Epithelial cell of esophagus (primary cell): ENCODE measurements at places on chromosomes 1 and 21.

DNA sequence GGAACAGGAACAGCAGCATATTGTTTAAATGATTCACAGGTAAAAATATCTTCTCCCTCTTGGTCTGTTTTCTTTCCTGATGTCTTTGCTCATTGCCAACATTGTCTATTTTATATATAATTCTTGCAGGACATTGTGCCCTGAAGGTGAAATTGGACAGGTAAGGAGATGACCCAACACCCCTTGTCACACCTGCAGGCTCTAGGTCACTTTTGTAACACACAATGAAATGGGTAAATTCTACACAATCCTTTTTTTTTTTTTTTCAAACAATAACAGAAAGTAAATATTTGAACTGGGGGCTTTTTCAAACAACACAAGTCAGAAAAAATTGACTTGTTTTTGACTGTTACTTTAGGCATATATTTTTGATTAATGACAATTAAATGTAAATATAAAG lies 62.9 kb upstream of the ERG start:
- peak; percentile 19 for DNase-seq

- DNase-seq: no peak
Measured at GRCh38 chr21:26810676-26811415, 34.4 kb downstream of the ADAMTS1 start.

- DNase-seq: no peak
Measured at GRCh38 chr1:7093297-7093696, 308.0 kb downstream of the CAMTA1 start.

GRCh38 chr1:231416901-231417300 lies 5.2 kb downstream of the EGLN1 start:
- no peak for DNase-seq

DNA sequence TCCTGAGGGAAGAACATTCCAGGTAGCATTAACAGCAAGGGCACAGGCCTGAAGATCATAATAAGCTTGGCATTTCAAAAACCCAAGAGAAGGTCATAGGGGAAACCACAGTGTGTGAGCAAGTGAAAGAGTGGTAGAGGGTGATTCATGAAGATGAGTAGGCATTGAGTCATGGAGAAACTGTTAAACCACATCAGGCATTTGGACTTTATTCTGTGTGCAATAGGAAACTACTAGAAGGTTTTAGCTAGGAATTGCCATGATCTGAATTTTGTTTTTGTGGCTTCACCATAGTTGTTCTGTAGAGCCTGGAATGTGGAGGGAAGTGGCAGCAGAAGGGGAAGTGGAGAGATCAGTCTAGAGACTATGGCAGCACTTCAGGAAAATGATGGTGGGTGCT lies 359.0 kb upstream of the PTBP2 start:
- DNase-seq: peak; percentile 97

- no peak for DNase-seq
Measured at GRCh38 chr1:49906365-49906764, 117.4 kb downstream of the AGBL4 start.

GRCh38 chr21:26409735-26410134 lies 163.4 kb downstream of the CYYR1 start:
- DNase-seq: no peak

DNA sequence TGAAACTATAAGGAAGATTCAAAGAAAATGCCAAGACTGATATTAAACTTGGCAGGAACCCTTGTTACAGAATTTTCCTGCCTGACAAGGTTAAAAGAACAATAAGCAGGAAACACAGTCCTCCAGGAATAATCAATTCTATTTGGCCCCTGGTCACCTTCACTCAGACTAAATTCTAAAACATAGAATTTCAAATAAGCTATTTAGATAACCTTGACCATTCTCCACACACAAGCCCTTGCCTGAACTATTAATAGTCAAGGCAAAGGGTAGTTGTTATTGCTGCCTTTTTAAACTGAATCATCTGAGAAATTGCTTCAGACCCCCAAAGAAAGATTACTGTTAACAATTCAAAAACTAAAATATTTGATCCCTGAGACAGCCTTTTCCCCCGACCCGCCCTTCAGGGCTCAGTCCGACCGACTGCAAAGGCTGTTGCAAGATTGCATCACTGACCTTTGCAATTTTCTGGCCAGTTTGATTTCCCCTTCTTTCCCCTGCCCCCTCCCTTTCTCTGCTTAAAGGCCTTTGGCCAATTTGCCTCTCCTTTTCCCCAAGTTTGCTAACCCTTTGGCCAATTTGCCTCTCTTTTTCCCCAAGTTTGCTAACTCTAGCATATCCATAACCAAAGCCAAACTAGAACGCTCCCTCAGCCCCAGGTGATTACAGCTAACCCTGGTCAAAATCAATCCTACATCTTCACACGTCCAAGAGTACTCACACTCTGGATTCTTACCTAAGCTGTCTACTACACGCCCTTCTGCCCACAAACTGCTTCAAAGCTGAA lies 1.4 kb upstream of the G0S2 start:
- DNase-seq: no peak

GRCh38 chr1:11100149-11100493 lies 452 bp upstream of the EXOSC10 start:
- no peak for DNase-seq

- no peak for DNase-seq
Measured at GRCh38 chr1:92554216-92554615, 67.5 kb upstream of the GFI1 start.

DNA sequence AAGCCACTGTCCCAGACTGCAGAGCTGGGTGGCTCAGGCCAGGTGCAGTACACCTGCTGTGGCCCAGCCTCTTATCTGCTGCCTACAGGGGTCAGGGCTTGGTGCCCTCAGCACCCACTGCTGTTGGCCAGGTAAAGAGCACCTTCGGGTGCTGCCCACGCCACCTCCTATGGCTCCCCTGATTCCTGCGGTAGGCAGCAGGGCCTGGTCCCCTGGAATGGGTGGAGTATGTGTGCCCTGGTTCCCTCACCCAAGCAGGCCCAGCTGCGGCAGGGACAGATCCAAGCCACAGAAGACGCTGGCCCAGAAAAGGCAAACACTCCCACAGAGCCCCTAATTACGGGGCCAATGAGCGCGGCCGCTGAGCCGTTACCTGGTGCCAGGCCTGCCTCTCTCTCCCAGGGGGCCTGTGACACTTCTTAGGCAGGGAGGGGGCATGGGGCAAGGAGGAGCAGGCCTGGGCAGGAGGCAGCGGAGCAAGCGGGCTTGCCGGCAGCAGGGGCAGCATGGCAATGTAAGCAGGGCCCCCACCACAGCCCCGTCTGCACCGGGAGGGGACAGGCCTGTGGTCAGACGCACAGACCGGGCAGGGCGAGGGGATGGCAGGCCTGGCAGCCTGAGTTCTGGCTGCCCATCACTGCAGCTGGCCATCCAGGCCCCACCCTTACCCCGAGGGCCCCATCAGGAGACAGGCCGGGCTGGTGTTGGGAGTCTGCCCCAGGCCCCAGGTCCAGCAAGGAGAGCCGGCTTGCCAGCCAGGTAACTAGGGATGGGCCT lies 19.0 kb downstream of the ESPN start:
- DNase-seq: no peak

DNA sequence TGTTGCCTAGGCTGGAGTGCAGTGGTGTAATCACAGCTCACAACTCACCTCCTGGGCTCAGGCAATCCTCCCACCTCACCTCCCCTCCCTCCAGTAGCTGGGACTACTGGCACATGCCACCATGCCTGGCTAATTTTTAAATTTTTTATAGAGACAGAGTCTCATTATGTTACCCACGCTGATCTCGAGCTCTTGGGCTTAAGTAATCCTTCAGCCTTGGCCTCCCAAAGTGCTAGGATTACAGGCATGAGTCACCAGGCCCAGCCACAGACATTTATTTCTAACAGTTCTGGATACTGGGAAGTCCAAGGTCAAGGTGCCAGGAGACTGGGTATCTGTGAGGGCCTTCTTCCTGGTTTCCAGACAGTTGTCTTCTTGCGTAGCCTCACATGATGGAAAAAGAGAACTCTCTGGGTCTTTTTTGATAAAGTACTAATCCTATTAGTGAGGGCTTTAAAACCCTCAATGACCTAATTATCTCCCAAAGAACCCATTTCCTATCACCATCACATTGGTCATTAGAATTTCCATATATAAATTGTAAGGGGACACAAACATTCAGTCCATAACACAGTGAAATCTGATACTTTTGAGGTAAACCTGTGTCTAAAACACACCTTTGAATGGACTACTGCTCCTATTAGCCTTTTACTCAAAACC lies 67.9 kb downstream of the PHACTR4 start:
- peak; percentile 74 for DNase-seq

DNA sequence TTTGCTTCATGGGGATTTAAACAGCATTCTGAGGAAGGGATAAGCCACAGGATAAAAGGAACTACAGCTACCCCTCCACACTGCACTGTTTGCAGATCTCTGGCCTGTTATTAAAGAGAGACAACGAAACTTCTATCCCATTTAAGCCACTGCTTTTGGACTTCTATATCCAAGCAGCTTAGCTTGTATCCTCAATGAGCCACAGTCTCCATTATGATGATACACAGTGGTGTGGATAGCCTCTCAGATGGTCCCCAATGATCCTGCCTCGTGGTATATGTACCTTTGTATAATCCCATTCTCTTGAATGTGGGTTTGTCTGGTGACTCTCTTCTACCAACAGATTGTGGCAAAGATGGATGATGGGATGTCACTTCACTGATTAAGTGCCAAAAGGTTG lies 36.0 kb upstream of the MARK1 start:
- DNase-seq: no peak

DNA sequence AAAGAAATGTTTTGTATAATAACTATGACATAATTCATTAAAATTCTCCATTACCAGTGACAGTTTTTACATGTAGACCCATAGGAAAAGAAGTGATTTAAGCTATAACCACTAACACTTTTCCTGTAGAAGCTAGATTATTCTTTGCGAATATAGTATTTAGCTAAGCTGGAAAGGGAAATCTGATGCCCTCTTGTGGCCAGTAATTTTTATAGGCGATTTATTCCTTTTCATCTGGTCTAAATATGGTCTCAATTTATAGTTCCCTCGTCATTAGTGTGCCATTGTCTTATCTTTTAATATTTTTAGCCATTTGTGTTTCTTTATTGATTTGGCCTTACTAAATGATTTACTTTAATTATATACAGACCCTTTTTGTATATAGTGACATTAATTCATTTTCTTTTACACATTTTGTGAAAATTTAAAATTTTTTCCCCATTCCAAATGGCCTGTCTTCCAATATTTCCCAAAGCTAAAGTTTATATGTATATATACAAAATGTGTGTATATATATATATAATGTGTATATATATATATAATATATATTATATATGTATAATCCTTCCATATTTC lies 26.7 kb downstream of the BTG3 start:
- DNase-seq: peak; percentile 57

GRCh38 chr21:44427241-44428120 lies 27.8 kb upstream of the LRRC3 start:
- no peak for DNase-seq

- peak; percentile 57 for DNase-seq
Measured at GRCh38 chr1:196558411-196558810, 49.8 kb downstream of the KCNT2 start.

DNA sequence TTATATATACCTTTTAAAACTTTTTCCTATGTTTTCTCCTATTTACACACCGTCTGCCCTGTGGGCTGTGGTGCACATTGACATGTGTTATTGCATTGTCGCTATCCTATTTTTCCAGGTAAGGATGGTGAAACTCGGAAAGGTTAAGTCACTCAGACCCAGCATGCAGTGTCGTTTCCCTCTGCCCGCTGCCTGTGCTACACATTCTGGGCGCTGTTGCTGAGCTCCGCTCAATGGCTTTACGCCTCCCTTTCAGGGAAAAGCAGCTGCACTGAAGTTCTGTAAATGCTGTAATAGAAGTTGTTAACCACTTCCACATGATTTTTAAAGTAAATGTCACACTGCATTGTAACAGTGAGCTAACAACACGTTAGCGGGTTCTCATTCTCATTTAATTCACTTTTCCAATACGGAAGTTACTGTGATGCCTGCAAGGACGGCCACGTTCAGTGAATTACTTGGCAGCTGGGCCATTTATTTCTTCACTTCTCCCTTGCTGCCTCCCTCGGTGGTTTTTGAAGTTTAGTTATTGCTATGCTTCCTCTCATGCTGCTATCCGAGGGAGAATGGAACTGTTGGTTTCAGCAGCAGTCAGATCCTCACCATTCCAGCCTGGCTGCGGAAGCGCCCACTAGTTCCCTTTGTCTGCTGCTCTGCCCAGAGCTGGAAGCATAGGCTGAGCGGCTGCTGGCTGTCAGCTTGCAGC lies 288.7 kb downstream of the SPATA17 start:
- DNase-seq: no peak

GRCh38 chr21:43027846-43028731 lies 47.5 kb downstream of the CBS start:
- no peak for DNase-seq

GRCh38 chr1:201137579-201138310 lies 10.8 kb upstream of the ASCL5 start:
- peak; percentile 50 for DNase-seq

- no peak for DNase-seq
Measured at GRCh38 chr1:28297826-28298225, 31.0 kb upstream of the MED18 start.

DNA sequence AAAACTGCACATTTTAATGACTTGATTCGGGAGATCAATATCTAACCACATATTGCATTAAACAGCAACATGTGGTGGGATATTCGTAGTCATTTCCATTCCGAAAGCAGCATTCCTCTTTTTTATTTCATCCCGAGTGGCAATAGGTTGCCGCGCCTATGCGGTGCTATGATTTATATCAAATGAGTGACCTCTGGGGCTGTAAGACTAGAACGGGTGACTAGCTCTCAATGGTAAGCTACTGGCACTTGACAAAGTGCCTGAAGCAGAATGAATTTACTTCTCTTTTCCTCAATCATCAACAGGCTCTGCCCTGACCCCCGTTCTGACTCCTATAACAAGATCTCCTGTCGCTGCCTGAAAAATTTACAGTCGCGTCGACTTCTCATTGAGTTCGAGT lies 162.3 kb downstream of the ZNF281 start:
- DNase-seq: no peak

DNA sequence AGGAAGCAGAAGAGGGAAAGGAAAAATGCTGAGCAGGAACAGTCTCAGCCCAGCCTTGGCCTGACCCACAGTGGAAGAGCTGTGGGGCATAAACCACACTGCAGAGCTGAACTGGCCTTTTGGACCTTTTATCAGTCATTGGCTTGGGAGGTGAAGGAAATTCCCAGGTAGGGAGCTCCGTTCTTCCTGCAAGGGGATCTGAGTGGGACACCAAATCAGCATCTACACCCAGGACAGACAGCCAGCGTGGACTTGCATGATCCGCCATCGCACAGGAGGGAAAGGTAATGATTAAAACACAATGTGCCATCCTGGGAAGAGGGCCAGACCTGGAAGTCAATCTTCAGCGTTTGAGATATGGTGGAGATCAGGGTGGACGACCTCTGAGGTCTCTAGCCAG lies 1.2 kb upstream of the MTFR1L start:
- DNase-seq: no peak
